ENCODE measurements at places on chromosomes 2 and 18. TPM values are rescaled to one million over a fixed set of nuclear protein-coding genes. Genes with fewer than 3 reads are reported as not detected.

SCN1A gene
- not detected for total RNA-seq

BBS5 gene
- total RNA-seq = 1.8 TPM

NEU2 gene
- total RNA-seq = not detected

NXPH2 gene
- total RNA-seq = not detected

OTOF gene
- 12.1 TPM for total RNA-seq

OBSL1 gene
- not detected for total RNA-seq

HOXD4 gene
- total RNA-seq = not detected
